ENCODE measurements at places on chromosomes 16 and 17. TPM values are rescaled to one million over a fixed set of nuclear protein-coding genes. Genes with fewer than 3 reads are reported as not detected.

KRT27 gene
- total RNA-seq, result not detected

KRTAP4-3 gene
- total RNA-seq, result not detected

ABCC12 gene
- total RNA-seq, result not detected

ASGR1 gene
- 9.5 TPM for total RNA-seq

BCL7C gene
- total RNA-seq, result 40.0 TPM

GAST gene
- not detected for total RNA-seq

KCNH4 gene
- total RNA-seq, result under 0.01 TPM

EPN3 gene
- total RNA-seq, result under 0.01 TPM

DCAKD gene
- total RNA-seq, result 36.4 TPM

C17orf107 gene
- 0.68 TPM for total RNA-seq

ABCA9 gene
- total RNA-seq, result 3.3 TPM

GGT6 gene
- total RNA-seq, result not detected

SLC47A1 gene
- total RNA-seq, result 0.85 TPM

YPEL3 gene
- total RNA-seq, result 25.0 TPM

ASB16 gene
- total RNA-seq, result 0.17 TPM

EXOC7 gene
- 114 TPM for total RNA-seq

GPR142 gene
- total RNA-seq, result 0.68 TPM

VASN gene
- total RNA-seq, result 1.9 TPM

CACNG3 gene
- total RNA-seq, result not detected

TMEM235 gene
- 0.51 TPM for total RNA-seq

QRICH2 gene
- 8.5 TPM for total RNA-seq

UTS2R gene
- not detected for total RNA-seq

SCNN1G gene
- total RNA-seq, result 0.68 TPM

ZFP3 gene
- 2.0 TPM for total RNA-seq

ZFPM1 gene
- total RNA-seq, result 1.6 TPM

MYH2 gene
- not detected for total RNA-seq

SLC16A13 gene
- total RNA-seq, result 2.2 TPM

CD300E gene
- total RNA-seq, result not detected

PLA2G10 gene
- not detected for total RNA-seq

IL4R gene
- 42.9 TPM for total RNA-seq

NEUROD2 gene
- total RNA-seq, result not detected

CMTM2 gene
- total RNA-seq, result not detected

HBQ1 gene
- 0.34 TPM for total RNA-seq

GRB7 gene
- 0.28 TPM for total RNA-seq

GNGT2 gene
- total RNA-seq, result 1.4 TPM

MRPL10 gene
- 19.9 TPM for total RNA-seq

C16orf96 gene
- total RNA-seq, result not detected

ABCC6 gene
- total RNA-seq, result 0.47 TPM

CRYBA1 gene
- not detected for total RNA-seq

Data from dermis blood vessel endothelial cell (primary cell).